ENCODE measurements at places on chromosomes 5 and 9.
A peak's percentile ranks its signal among the peaks of the same experiment; 100 is the strongest.

GRCh38 chr9:132939169-132939568 is 5.2 kb downstream of the TSC1 start:
- DNase-seq = no peak

DNA sequence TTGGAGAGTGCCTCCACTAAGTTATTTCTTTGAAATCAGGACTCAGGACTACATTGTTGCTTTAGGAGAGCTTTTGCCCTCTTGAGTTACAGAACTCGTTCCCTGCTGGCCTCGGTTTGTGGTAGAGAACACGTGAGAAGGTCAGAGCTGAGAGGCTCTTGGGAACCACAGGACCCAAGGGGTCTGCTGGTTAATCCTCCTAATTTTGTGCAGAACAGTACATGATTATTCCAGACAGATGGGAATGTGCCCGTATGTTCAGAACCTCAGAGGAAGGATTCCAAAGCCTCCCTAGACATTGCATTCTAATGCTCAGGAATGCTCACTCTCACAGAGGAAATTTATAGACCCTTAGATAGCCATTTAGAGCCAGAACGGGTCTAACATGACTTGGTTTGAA is 25.2 kb upstream of the BASP1 start:
- DNase-seq = no peak

DNA sequence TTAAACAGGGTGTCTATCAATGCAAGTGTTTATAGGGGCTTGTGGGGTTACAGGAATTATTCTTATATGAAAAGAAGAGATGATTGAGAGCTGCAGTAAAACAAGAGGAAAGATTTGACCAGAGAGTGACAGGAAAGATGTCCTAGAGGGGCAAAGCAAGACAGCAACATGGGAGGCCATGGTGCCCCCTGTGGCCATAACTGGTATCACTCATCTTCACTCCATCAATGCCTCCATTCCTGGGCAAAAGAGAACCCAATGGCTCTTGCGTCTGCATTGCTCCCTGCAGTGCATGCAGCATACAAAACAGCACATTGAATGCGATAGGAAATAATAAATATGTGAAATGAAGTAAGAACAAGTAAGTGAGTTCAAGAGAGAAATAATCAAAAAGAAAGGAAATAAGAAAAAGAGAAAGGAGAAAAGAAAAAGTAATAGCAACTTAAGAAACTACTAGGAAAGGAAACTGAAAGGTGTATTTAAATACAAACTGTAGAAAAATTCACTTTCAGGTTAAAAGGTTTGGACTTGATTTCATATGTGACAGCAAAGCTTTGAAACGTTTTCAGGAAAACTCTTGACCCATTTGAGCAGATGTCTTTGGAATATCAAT is 206.6 kb downstream of the SEMA5A start:
- DNase-seq = no peak

GRCh38 chr5:180494510-180495181 is 467 bp downstream of the CNOT6 start:
- DNase-seq = peak; percentile 49

- no peak for DNase-seq
These were observed 20.5 kb downstream of the GLRA1 start for GRCh38 chr5:151904127-151904526.

GRCh38 chr5:153101235-153102180 is 389.0 kb upstream of the GRIA1 start:
- no peak for DNase-seq

DNA sequence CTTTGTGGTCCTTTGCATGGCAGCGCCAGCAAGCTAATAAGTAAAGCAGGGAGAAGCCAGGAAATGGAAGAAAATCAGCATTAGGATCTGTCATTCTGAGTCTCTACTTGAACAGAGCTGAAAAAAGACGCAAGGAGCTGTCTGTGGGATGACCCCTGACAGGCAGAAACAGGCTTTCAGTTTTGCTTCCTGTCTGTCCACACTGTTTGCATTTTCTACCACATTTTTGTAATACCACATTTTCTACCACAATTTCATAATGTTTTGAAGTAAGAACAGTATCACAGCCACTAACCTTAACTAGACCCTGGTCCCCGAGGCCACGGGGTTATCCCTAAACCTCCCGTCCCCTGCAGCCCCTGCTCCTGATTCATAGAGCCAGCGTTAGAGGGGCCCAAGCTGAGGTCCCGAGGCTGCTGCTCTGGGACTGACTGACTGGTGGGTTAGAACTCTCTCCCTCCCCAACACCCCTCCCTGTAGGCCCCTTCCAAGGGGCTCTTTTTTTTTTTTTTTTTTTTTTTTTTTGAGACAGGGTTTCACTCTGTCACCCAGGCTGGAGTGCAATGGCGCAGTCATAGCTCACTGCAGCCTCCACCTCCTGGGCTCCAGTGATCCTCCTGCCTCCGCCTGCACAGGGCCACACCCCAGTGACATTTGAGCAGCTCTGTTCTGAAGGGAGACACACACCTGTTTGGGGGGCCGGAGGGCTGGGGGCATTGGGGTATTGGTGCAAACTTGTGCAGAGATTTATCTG is 4.0 kb upstream of the CLIC3 start:
- DNase-seq = no peak
